ENCODE measurements at places on chromosomes 7 and 10.

DNA sequence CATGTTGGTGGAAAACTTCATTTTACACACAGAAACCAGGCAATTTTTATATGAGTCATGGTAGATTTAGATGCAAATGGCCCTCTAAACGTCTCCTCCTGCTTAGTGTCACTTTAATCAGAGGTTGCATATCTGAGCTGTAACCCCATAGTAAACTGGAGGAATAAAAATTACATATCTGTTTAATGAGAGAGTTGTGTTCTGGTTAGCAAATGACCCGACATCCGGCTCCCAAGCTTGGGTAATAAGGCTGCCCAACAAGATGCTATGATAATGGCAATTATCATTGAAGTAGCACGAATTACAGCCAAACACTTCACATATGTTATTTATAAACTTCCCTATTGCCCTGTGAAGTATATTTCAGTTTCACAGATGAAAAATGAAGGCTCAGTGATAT is 10.6 kb upstream of the ADAM12 start:
- no peak for DNase-seq

- no peak for DNase-seq
These were observed 56.8 kb upstream of the LANCL2 start for GRCh38 chr7:55308186-55308929.

- DNase-seq: no peak
These were observed 45.6 kb downstream of the ZNF277 start for GRCh38 chr7:112252141-112252540.

GRCh38 chr10:98533241-98533640 is 86.5 kb upstream of the HPS1 start:
- no peak for DNase-seq

DNA sequence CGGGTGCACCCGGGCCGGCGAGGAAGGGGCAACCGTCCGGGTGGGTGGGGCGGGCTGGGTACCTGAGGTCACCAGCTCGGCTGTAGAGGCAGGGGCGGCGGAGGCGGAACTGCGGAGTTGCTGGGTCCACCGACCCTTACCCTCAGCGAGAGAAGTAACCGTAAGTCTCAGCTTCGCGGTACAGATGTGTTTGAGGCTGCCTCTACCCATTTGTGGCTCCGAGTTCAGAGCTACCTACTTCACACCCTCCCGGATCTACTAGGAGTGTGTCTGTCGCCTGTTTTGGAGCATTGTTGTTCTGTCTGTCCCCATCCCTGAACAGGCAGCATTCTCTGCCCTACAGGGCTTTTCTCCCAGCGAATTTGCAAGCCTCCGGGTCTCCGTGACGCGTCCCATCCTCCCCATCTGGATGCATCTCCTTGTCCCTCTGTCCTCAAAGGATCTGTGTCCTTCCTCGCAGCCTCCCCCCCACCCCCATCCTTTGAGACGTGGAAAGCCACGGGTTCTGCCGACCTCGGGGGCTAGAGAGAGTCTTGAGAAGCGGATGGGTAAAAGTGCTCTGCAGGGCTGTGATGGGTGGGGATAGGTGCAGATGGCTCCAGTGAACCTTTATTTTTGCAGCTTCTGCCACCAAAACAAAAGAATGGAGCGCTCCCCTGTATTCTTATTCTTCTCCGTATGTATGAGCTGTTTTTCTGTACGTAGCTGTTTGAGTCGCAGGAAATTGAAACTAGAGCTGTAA is 757 bp downstream of the ANKIB1 start:
- DNase-seq: no peak

DNA sequence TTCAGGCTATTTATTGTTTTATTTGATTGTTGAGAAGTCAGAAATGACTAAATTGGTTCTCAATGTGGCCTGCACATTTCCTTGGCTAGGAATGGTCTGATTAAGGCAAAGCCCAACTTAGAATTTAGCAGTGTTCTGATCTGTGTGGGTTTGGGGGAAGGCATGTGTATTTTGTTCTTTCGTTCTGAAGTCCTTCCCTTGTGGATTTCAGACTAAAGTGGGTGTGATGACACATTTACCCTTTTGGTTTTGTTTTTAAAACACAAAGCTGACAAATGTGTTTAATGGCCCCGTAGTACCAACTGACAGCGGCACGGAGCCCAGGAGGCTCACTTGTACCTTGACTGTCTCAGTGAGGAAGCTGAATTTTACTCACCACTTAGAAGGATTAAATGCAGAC is 452.3 kb upstream of the GALNT17 start:
- no peak for DNase-seq

DNA sequence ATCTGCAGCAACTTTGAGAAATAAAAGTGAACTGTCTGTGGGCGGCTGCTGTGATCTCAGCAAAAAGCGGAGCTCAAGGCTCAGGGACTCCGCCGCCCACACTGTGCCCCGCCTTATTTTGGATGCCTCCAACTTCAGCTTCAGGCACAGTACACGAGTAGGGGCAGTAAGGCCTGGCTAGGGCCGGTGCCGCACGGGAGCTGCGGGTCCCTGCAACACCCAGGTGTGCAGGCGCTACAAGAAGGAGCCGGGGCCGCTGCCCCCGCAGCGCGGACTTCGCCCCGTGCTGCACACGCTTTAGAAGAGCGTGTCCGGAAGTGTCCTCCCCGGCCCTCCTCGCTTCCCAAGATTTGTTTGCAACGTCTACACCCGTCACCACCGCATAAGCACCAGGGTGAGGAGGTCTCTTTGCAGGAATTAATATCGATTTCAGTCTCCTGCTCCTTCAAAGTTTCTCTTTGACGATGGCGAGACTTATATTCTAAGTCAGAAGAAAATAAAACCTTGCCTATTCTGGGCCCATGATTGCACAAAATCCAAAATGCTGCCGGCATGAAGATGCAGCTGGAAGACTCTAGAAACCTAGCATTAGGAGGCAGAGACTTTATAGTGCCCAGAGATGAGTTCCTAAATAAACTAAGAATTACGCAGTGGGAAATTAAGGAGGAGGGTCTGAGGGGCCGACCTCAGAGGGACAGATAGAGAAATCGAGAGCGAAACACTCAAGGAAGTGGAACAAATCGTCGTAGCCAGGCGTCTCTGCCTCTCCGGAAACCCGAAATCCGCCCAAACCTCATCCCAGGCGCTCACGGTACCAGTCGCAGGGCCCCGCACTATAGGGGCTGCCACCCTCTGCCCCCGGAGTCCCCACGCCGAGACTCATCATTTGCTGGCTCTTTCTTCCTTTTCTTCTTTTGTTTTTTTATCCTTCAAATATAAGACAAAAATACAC is 6.4 kb downstream of the VAX1 start:
- no peak for DNase-seq

GRCh38 chr7:85896531-85896930 is 709.7 kb upstream of the SEMA3D start:
- DNase-seq: no peak

GRCh38 chr7:11427686-11428273 is 404.2 kb downstream of the THSD7A start:
- peak; percentile 39 for DNase-seq

- no peak for DNase-seq
These were observed 18.1 kb upstream of the GPR141 start for GRCh38 chr7:37665352-37666022.

- DNase-seq: no peak
These were observed 58.8 kb downstream of the ARL4A start for GRCh38 chr7:12746211-12746610.

- peak; percentile 9 for DNase-seq
These were observed 33.5 kb upstream of the AUTS2 start for GRCh38 chr7:69564454-69565417.

- no peak for DNase-seq
These were observed 261.1 kb downstream of the GATA3 start for GRCh38 chr10:8315619-8316021.

- DNase-seq: no peak
These were observed 148.7 kb downstream of the PKD1L1 start for GRCh38 chr7:47799524-47799923.

- no peak for DNase-seq
These were observed 209.9 kb downstream of the CHCHD3 start for GRCh38 chr7:132872034-132872433.

- no peak for DNase-seq
These were observed 155.8 kb upstream of the TAC1 start for GRCh38 chr7:97576043-97576442.

GRCh38 chr7:81190997-81191768 is 272.3 kb upstream of the SEMA3C start:
- no peak for DNase-seq

DNA sequence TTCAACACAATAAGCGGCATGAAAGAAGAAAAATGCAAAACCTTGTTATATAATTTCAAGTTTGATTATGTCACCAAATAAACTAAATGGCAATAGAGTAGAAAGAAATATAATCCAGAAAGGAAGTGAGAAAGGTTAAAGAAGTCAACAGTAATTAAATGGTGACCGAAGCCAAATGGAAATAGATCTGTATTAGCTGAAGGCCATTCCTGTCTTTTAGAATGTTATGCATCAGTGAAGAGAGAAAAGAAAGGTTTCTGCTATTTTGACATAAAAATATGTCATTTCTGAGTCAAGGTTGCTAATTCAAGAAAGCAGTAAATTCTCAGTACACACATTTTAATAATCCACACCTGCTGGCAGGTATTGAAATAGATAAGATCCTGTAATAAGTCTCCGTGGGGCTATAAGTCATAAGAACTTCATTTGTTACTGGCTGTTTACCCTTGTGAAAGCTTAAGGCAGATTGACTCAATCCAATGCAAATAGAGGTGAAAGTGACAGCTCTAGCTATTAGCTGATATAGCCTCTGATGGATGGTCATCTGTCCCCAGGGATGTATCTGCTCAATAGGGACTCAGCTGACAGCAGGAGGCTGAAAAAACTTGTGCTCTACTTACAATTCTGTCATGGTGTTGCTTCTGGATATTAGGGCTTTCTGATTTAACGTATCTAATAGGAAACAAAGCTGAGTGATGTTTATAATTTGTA is 152.1 kb downstream of the FZD1 start:
- DNase-seq: no peak

- DNase-seq: no peak
These were observed 139.0 kb downstream of the TPST1 start for GRCh38 chr7:66344166-66344565.

- DNase-seq: no peak
These were observed 21.1 kb downstream of the LIMK1 start for GRCh38 chr7:74104702-74105101.

GRCh38 chr7:81721437-81721836 is 48.4 kb downstream of the HGF start:
- no peak for DNase-seq

- no peak for DNase-seq
These were observed 49.1 kb downstream of the ATXN7L1 start for GRCh38 chr7:105827151-105827875.

DNA sequence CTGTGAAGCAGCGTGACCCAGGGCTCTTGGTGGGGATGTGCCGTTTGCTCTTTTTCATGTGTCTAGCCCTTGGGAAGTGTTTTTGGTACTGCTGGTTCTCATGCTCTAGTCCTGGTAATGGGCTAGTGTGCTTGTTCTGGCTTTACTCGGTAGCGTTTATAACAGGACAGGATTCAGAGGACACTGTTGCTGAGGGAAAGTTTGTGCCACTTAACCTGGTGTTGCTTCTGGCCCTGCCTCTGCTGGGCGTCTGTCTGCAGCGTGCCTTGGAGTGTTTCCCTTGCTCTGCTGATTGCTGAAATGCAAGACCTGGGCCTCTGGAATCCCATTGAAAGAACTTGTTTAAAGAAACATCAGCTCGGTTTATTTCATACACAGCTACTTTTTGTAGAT is 35.0 kb downstream of the INPP5A start:
- DNase-seq: no peak

GRCh38 chr7:132109769-132110168 is 466.5 kb downstream of the PLXNA4 start:
- no peak for DNase-seq

DNA sequence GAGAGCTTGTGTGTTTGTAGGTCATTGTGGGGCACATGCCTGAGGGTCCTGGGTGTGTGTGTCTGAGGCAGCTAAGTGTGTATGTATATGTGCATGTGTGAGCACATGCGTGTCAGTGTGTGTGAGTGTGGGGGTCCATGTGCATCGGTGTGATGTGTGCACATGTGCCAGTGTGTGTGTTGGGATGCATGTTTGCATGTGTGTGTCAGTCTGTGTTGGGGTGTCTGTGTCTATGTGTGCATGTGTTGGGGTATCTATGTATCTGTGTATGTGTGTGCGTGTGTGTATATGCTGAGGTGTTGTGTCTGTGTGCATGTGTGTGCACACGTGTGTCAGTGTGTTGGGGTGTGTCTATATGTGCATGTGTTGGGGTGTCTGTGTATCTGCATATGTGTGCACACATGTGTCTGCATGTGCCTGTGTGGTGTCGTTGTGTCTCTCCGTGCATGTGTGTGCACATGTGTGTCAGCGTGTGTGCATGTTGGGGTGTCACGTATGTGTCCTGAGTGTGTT is 33.3 kb downstream of the PWWP2B start:
- no peak for DNase-seq

GRCh38 chr7:92071032-92071431 is 63.2 kb downstream of the CYP51A1 start:
- no peak for DNase-seq

DNA sequence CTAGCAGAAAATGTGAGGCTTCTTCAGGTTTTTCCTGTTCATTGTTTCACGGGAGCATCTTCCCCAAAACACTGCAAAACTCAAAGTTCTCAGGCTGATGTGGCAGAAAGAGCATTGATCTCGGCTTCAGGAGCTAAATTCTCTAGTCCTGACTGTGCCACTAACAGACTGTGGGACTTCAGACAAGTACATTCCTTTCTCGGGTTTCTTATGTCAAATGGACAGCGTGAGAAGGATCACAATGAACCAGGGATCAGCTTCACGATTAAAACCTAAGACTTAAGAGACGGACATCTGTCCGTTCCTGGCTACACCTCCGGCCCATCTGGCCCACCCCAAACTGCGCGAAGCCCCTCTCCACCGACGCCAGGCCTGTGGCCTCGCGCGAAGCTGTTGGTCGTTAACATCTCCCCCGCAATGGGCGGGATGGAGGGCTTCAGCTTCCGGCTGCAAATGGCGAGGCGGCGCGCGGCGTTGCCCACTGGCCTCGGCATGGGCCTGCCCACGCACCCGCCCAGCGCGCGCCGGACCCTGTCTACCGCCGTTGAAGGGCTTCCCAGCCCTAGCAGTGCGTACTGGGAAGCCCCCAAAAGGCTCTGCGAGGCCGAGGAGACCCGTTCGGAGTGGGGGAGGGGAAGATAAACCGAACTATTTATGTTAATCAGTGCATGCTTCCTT is 549 bp upstream of the DDX50 start:
- peak; percentile 81 for DNase-seq

GRCh38 chr7:156722043-156722826 is 81.7 kb downstream of the RNF32 start:
- peak; percentile 62 for DNase-seq

GRCh38 chr10:71998119-71998839 is 34.1 kb downstream of the CHST3 start:
- DNase-seq: no peak

- DNase-seq: no peak
These were observed 40.1 kb downstream of the SEC23IP start for GRCh38 chr10:119932631-119933030.

DNA sequence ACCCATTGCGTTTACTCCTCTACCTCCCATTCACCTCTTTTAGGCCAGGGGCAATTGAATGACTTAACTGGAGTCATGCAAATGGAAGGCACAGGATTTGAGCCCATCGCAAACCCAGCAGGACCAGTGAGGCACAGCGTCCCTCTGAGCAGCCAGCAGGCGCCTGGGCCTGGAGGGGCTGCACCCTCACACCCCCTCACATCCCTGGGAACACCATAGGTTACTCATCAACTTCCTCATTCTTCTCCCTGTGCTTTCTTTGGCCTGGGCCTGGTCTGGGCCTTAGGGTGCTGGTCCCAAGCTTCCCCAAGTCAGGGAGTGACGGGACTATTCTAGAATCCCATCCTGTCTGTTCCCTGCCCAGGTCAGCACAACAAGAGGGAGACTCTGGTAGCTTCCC is 169.4 kb upstream of the EEPD1 start:
- no peak for DNase-seq

All from NCI-H774 (cell line).